GM12892 (cell line): ENCODE measurements at places on chromosomes 4 and X.

GRCh38 chr4:72846280-72847111, 223.0 kb downstream of the COX18 start:
- no peak for DNase-seq

DNA sequence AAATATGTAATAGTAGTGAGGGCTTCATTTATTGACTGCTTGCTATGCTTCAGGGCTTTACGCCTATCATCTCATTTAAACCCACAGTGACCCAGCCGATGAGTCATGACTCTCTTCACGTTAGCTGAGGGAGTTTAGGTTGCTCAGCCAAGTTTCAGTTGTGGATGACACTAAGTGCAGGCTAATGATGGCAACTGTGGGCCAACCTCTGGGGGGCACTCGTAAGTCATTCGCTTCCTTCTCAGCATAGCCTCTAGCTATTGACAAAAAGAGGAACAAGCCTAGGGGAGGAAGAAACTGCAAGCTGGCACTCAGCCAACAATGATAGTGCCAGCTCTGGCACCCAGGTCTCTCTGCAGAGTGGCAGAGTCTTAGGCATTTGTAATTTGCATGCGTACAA, 325.0 kb downstream of the ARHGAP10 start:
- DNase-seq: no peak

- no peak for DNase-seq
Measured at GRCh38 chr4:121199742-121200561, 35.8 kb upstream of the TNIP3 start.

- DNase-seq: no peak
Measured at GRCh38 chrX:132443196-132444135, 45.4 kb downstream of the MBNL3 start.

- DNase-seq: no peak
Measured at GRCh38 chr4:77899607-77900006, 37.0 kb downstream of the MRPL1 start.

DNA sequence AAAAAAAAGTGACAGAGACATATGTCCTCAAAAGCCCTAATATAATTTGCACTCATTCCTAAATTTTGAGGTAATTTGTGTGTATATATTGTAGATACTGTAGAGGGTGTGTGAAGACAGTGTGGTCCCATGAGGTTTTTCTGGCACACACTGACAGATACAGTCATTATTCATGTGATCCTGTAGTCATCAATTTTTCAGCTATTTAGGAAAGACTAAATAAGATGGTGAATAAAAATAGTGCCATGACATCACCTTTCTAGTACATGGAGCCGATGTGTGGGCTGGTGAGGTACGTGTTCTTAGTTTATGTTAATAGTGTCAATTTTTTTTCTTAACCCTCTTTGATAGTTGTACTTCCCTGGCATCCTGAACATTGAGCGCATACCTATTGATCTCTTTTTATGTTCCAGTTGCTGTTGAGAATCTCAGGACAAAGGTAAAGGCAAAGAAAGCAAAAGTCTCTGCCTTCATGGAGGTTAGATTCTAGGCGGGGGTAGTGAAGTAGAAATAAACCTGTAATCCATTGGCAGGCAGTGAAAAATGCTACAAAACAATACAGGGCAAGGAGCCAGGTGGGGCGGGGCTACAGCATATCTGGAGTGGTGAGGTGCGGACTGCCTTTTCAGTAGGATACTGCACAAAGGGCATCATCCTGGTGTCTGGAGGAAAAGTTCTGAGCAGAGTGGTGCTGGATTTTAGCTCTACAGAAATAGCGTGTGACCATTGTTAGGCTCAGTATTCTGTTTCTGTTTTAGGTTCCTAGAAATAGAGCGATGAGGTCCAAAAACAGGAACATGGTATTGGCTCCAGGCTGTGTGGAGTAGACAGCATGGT, 93.8 kb downstream of the ARHGAP10 start:
- no peak for DNase-seq

GRCh38 chrX:74911494-74911893, 13.8 kb downstream of the NEXMIF start:
- no peak for DNase-seq

- no peak for DNase-seq
Measured at GRCh38 chr4:12110627-12111026, 681.9 kb upstream of the HS3ST1 start.

DNA sequence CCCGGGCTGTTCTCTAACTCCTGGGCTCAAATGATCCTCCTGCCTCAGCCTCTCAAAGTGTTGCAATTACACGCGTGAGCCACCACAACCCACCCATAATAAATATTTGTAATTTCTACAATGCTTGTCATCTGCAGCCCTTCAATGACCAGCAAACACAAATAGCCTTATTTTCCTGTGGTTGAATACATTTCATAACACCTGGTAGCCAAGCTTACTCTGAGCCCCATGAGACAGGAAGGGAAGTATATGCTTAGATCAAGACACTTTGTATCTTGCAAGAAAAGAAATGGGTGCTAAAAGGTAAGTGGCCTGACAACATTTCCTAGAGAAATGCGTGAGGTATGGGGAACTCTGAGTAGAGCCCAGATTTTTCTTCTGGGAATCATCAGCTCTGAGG, 56.9 kb upstream of the PDGFRA start:
- DNase-seq: no peak

DNA sequence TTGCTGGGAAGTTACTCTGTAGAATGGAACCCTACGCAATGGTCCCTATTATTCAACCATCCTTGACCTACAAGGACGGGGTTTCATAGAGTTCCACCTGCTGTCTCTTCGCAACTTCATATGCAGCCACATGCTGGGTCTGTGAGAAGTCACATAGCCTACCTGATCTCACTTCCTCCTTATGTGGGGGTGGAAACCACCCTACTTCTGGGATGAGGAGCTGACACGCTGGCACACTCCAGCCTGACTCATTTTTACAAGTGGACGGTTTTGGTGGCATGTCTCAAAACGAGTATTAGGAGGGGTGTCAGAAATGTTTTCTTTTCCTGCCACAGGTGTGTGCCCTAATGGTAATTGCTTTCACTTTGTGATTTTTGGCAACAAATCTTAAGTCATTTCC, 36.8 kb upstream of the ARSD start:
- DNase-seq: no peak

DNA sequence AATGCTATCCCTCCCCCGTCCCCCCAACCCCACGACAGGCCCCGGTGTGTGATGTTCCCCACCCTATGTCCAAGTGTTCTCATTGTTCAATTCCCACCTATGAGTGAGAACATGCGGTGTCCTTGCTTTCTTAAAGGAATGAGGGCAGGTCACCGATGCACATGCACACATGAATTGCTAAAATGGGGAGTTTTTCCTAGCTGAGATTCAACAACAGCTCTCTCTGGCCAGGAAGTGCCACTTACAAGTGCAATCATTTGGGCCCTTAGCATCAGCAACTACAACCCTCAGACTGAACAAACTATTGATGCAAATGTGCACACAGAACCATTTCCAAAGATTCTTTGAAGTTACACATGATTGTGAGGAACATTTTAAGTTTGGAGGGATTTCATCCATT, 95.7 kb upstream of the IQCM start:
- no peak for DNase-seq

GRCh38 chr4:153265306-153266047, 61.2 kb downstream of the TRIM2 start:
- no peak for DNase-seq

- no peak for DNase-seq
Measured at GRCh38 chr4:44675366-44675765, 2.9 kb upstream of the GUF1 start.
